ENCODE measurements at places on chromosomes 7 and 10.
A peak's percentile ranks its signal among the peaks of the same experiment; 100 is the strongest.

DNA sequence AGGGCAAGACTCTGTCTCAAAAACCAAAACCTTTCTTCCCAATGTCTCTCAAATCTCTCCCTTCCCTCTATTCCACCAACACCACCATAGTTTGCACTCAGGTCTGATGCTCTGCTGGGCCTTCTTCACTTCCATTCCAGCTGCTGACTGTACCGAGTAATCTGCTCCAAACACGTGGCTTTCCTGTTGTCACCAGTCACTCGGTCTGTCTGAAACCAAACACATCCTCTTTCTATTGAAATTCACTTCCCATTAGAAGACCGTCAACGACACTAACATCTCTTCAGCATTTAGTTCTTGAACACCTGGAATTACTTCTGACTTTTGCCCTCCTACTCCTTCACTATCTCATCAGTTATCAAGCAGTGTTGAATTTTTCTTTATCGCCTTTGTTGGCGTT, 4.7 kb upstream of the NRF1 start:
- peak; percentile 15 for DNase-seq

DNA sequence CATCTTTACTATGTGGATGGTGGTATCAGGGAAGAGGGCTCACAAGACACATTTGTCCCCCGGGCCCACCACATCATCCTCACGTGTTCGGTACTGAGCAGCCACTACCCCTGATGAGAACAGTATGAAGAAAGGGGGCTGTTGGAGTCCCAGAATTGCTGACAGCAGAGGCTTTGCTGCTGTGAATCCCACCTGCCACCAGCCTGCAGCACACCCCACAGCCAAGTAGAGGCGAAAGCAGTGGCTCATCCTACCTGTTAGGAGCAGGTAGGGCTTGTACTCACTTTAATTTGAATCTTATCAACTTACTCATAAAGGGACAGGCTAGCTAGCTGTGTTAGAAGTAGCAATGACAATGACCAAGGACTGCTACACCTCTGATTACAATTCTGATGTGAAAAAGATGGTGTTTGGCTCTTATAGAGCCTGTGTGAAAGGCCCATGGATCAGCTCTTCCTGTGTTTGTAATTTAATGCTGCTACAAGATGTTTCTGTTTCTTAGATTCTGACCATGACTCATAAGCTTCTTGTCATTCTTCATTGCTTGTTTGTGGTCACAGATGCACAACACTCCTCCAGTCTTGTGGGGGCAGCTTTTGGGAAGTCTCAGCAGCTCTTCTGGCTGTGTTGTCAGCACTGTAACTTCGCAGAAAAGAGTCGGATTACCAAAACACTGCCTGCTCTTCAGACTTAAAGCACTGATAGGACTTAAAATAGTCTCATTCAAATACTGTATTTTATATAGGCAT, 9.1 kb upstream of the CSGALNACT2 start:
- no peak for DNase-seq

DNA sequence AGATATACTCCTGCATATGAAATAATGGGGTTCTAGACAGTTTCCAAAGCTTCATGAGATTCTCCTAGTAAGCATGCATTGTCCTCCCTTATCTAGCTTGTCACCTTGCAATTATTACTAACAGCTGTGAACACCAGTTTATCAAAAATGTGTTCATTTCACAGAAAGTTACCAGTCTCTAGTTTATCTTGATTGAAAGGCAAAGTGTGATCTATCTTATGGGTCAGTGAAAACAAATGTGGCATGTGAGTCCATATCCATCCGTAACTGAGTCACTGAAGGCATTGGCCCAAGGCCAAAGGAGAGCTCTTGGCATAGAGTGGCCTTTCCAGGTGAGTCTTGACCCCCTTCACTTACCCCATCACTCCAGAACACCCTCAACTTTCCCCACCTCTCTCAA, 53.2 kb downstream of the GSAP start:
- DNase-seq = no peak

DNA sequence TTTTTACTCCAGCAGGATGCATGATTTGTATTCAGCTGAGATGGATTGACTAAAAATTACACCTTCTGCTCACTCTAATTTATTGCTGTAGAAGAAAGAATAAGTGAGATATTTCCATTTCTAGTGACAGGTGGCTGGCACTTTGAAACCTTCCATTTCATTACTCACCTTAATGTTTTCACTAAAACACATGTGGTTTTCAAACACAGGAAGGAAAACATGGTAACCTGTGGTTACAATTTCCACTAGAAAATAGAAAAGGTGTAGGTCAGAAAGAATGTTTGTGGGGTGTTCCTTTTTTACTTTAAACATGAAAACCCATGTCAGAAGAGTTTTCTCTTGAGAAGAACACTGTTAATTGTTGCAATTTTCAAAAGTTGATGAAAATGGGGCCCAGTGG, 12.0 kb upstream of the PRKCQ start:
- no peak for DNase-seq

- no peak for DNase-seq
These were observed 449.2 kb downstream of the IPMK start for GRCh38 chr10:57818522-57818921.

GRCh38 chr7:31699050-31699449, 12.0 kb downstream of the PPP1R17 start:
- no peak for DNase-seq

- DNase-seq = no peak
These were observed 45.7 kb downstream of the ESYT2 start for GRCh38 chr7:158783595-158783994.

- no peak for DNase-seq
These were observed 965 bp downstream of the ZCCHC24 start for GRCh38 chr10:79444199-79445119.

DNA sequence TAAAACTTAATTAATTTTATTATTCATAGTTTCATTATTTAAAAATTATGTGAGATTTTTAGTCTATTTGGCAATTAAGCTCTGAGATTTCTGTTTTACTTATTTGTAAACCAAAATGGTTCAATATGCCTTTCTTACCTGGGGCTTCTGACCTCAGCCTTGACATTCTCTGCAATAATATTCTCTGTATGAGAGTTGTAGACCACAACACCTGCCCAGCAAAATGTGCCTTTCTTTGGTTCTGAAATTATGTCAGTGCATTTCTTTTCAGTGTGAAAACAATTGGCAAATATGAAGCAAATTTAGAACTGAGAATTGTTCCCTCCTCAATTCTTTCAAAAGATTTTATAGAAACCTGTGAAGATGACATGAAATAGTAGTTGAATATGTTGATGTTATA, 426.4 kb upstream of the FZD8 start:
- no peak for DNase-seq

DNA sequence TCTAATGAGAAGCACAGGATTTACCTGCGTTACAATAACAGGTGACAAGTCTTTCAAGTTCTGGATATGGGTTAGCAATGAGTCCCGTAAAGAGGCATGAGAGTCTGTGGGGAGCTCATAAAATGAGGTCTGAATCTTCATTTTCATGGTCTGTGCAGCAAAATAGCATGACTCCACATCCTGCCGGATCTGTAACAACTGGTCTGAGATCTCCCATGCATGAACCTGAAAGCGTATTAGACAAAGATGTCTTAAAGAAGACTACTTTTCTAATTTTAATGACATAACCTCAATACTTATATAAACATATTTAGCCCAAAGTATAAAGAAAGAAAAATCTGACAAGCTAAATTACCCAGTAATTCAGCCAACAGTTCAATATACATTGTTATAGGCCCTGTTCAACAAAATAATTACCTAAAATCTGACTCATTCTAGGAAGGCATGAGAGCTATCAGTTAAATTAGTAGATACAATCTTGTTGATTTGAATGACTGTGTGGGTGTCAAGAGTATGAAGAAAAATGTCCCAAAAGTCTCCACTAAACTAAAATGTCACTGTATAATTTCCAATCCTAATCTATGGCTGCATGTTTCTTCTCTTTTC, 36.9 kb downstream of the TNPO3 start:
- no peak for DNase-seq

GRCh38 chr7:1354661-1355567, 104.4 kb downstream of the MICALL2 start:
- no peak for DNase-seq

DNA sequence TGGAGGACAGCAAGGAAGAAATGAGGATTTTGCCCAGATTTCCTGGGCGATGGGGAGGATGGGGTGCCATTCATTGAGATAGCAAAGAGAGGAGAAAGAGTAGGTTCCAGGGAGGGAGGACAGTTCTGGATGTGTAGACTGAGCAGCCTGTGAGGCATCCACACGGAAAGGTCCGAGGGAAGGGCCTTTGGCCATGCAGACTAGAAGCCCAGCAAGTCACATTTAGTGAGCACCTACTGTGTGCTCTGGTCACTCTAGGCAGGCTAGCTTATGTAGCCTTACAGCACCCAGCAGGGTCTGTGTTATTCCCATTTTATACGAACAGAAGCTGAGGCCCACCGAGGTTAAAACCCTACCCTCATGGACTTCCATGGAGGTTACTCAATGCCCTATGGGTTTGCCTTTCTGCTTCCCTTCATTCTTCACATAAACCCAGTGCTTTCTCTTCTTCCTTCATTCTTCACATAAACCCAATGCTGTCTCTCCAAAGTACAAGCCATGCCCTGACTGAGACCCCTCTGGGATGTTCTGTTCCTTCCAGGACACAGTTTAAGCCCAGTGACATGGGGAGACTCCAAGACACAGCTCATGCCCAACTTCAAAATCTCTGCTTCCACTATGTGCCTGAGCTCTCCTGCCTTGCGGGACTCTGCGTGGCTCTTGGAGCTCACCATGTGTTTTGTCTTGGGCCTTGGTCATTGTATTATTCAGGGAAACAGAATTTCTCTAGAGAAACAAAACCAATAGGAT, 13.7 kb downstream of the IL2RA start:
- DNase-seq = no peak

DNA sequence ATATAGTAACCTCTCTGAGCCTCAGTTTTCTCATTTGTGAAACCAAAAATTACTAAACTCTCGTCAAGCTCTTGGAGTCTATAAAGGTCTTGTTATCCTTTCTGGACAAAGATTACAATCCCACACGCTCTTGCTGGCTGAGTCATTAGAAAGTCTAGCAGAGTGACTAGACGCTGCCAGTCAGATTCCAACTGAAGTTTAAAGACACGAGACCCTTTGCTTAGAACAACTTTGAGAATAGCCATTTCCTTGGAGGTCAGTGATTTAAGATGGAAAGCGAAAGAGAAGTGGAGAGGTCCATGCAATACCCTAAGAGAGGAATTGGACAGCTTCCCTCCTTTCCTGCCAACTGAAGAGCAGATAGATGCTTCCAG, 119.5 kb downstream of the APBB1IP start:
- no peak for DNase-seq
